ENCODE measurements at places on chromosomes 12 and 14. TPM values are rescaled to one million over a fixed set of nuclear protein-coding genes. Genes with fewer than 3 reads are reported as not detected.

DNA sequence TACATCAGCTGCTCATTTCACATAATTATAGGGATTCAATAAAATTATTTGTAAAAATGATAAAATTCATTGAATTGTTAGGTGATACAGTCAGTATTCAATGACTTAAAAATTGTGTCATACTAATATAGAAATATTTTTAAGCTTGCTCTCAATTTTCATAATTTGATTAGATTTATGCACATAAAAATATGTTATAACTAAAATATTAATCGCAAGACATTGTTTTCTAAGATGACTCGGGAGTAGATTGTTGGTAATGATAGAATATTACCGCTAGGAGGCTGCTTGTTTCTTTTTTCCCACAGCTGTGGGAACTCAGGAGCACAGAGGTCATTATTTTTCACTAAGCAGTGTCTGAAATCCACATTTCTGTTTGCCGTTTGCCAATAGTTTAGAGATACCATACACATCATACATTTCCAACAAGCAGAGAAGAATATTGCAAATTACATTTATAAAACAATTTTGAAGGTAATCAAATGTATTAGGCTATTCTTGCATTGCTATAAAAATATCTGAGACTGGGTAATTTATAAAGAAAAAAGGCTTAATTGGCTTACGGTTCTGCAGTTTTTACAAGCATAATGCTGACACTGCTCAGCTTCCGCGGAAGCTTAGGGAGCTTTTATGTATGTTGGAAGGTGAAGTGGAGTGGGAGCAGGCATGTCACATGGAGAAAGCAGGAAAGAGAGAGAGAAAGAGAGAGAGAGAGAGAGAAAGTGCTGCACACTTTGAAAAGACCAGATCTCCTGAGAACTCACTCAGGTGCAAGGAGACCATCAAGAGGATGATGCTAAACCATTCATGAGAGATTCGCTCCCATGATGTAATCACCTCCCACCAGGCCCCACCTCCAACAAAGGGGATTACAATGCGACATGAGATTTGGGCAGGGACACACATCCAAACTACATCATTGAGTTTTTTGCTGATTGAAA is 9.2 kb downstream of the CD69 start:
- DNase-seq: peak; percentile 53

DNA sequence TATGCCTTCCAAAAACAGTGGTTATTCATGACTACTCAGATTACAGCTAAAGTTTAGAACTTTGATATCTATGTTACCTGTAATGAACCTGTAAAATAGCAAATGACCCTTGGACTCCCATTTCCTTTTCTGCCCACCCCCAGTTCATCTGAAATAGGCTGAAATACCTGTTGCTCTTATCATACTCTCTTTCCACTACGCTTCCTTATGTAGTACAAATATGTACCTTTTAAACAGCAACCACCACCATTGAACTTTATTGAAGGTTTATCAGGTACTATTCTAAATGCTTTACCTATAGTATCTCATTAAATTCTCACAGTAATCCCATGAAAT is 239.7 kb downstream of the SSPN start:
- DNase-seq: no peak

GRCh38 chr12:98574110-98574509 is 19.4 kb upstream of the SLC25A3 start:
- peak; percentile 73 for DNase-seq

DNA sequence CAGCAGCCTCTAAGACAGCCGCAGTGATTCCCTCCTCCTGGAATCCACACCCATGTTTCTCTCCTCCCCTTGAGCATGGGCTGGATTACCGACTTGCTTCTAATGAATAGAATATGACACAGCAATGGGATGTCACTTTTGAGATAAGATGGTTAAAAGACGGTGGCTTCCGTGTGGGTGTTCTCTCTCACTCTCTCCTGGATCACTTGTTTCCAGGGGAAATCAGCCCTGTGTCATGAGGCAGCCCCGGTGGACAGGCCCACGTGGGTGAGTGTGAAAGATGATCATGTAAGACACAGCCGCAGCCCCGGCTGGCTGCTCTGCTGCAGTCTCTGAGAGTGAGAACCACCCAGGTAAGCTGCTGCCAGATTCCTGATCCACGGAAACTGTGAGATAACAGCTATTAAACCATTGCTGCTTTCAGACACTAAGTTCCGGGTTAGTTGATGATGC is 10.7 kb downstream of the MOAP1 start:
- peak; percentile 20 for DNase-seq

GRCh38 chr12:32273712-32274111 is 125.6 kb upstream of the FGD4 start:
- no peak for DNase-seq

- DNase-seq: no peak
Measured at GRCh38 chr12:93991829-93992461, 156.4 kb upstream of the PLXNC1 start.

Gene CAPZA3
- total RNA-seq: not detected

GRCh38 chr14:91223028-91223783 is 21.3 kb downstream of the GPR68 start:
- DNase-seq: no peak

GRCh38 chr12:21690704-21691368 is 33.2 kb upstream of the LDHB start:
- no peak for DNase-seq

Gene ZBTB42
- total RNA-seq: 9.2 TPM

DNA sequence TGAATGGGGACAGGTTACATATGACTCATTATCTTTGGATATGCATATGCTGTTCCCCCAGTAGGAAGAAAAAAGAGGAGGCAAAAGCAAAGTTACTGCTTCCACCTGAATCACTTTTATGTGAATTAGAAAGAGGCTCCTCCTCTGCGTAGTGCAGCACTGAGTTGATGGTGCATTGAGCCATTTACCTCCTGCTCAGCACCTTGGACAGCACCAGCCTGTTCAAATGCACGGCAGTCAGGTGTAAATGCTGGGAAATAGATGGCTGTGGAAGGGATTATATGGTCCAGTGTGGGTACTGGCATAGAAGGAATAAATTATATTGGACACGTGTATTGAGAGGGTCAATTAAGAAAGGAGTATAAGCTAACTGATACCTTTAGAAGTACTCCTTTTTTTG is 541.9 kb upstream of the SEL1L start:
- DNase-seq: peak; percentile 26

DNA sequence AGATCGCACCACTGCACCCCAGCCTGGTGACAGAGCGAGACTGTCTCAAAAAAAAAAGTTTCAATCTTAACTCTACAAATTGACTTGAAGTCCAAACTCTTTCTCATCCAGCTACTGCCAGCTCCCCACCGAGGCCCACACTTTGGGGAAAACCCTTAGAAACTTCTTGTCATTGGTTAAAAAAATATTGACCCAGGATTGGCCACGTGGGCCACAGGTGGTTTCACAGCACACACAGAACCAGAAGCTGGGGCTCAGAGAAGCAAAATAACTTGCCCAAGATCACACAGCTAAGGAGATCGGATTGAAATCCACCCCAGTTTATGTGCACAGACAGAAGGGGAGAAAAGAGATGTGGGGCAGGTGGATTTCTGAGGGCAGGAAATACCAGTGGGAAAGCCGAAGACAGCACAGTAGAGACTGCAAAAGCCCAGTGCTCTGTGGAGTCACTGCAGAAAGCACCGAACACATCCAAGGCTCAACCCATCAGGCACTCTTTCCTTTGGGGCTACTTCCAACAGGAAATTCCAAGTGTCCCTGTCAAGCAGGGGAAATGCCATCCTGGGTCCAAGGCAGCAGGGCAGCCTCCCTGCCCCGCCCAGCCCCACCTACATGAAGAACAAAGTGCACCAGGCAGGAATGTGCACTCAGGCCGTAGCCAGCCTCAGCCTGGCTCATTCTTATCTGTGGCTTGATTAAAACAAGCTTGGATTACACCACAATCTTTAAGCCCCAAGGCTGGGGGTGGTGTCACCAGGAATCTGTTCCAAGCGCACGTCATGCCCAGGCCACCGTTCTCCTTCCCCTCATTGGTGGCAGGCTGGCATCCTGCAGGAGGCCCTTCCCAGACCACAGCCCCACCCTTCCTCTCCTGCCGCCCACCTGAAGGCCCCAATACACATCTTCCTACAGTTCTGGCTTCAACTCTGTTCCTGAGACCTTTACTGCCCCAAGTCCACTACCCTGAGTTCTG is 72.5 kb downstream of the ITPK1 start:
- DNase-seq: peak; percentile 98

DNA sequence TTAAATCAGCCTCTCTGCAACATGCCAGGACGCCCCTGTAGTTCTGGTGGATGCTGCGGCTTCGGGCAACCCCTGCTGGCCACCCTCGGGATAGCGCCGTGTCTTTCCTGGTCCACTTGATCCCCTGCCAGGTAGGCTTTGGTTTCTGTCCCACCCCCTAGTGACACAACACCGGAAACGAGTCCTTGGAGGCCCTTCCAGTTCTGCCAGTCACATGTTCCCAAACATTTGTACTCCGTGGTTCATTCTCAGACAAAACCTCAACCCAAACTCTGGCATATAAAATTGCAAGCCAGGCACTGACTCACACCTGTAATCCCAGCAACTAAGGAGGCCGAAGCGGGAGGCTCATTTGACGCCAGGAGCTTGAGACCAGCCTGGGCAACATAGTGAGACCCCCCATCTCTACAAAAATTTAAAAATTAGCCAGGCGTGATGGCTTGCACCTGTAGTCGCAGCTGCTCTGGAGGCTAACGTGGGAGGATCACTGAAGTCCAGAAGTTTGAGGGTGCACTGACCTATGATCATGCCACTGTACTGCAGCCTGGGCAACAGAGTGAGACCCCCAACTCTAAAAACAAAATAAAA is 37.0 kb downstream of the RASAL1 start:
- DNase-seq: peak; percentile 99

- DNase-seq: no peak
Measured at GRCh38 chr12:38123566-38124246, 192.9 kb upstream of the ALG10B start.

- no peak for DNase-seq
Measured at GRCh38 chr12:42342028-42342427, 16.1 kb downstream of the PPHLN1 start.

GRCh38 chr14:54823757-54824549 is 78.7 kb downstream of the GCH1 start:
- no peak for DNase-seq
